ENCODE measurements at places on chromosomes 4 and X.

GRCh38 chr4:119233750-119234149, 21.2 kb downstream of the USP53 start:
- no peak for DNase-seq

- DNase-seq, result no peak
Measured at GRCh38 chrX:107482046-107482445, 32.6 kb downstream of the FRMPD3 start.

GRCh38 chr4:148292686-148293085, 149.5 kb downstream of the NR3C2 start:
- no peak for DNase-seq

DNA sequence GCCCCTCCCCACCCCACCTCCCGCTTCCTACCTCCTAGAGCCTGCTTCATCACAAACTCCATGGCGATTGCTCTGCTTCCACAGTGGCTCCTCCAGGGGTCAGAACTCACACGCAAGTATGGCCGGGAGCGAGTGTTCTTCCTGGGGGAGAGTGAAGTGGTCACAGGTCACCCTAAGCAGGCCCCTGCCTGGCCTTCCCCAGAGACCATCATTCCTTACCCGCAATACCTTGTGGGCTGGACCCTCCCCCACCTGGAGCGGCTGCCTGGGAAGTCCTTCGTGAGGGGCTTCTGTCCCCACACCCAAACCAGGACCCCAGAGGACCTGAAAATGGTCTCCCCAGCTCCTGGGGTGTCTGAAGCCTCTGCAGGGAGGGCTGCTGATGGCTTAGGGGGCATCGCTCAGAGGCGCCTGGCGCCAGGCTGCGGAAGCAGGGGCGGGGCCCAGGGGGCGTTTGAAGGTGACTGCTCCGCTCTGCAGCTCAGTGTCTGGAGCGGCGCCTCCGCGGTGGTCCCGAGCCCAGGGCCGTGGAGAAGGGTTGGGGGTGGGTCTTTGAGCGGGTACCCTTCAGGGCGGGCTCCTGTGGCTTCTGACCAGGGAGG, 1.4 kb downstream of the CPLX1 start:
- DNase-seq, result no peak

DNA sequence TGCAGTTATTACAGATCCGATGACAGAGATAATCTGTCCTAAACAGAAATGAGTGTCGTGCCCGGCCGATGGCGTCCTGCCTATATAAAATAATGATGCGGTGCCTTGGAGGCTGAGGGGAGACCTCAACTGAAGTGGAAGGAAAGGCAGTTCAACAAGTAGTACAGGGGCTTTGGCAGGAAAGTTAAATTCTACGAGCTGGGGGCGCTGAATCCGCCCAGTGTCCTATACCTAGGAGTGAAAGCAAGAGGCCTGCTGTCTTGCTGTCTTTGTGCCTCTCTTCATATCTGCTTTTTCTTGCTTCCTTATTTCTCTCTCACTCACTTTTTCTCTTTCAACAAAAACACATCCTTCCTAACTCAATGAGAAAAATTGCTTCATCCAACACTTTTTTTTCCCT, 82.2 kb upstream of the PRPS2 start:
- DNase-seq, result no peak

DNA sequence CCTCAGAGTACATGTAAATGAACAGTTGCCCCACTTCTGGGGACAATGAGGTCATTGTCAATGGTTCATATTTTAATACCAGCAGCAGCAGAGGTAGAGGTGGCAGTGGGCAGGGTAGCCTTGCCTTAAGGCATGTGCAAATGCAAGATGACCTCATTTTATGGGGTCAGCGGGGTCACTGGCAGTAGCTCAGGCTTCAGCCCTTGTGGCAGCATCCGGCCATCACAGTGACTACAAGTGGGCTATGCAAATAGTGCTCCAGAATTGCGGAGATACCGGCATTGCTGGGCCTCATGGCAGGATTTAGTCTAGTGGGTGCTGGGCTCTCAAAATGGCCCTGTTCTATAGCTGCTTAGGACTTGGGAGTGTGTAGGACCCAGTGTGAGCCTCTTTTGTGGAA, 144.7 kb downstream of the FAM47A start:
- DNase-seq, result no peak

GRCh38 chrX:118751950-118752783, 24.8 kb downstream of the IL13RA1 start:
- no peak for DNase-seq

GRCh38 chr4:120718979-120719566, 203.5 kb downstream of the PRDM5 start:
- no peak for DNase-seq

DNA sequence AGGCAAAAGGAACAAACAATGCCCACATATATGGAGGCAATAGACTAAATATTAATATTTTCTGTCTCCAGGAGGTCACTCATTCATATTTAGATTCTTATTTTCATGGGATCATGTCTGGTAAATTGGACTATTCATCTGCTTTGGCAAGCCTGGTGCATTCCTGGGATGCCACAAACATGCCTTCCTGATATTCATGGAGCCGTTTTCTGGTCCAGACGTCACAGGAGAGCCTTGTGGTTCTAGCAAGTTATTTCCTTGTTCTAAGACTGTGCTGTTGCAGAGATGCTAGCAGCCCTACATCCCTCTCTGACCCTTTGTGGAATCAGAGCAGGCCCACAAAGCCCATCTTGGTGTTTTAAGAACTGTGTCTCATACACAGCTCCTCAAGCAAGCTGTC, 16.1 kb upstream of the EXOSC9 start:
- DNase-seq, result no peak

DNA sequence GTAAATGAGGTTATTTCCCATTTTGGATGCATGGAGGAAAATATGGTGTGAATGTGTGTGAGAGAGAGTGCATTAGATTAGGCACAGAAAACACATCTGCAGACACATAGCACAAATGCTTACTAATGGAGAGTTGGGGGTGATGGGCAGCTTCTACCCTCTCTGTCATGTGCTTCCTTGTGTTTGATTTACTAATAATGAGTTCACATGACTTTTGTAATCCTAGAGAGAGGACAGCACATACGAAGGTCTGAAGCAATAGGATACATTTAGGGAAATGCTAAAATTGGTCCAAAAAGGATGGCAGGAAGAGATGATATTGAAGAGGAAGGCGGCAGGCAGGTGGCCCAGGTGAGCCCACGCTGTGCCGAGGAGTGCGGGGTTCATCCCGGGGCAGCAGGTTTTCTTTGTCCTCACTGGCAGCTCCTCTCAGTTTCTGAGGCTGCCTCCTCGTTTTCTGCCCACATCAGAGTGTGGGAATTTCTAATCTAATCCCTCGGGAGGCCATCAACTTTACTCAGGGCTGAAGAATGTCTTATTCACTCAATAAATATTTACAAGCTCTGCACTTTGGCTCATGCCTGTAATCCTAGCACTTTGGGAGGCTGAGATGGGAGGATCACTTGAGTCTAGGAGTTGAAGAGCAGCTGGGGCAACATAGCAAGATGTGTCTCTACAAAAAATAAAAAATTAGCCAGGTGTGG, 15.9 kb upstream of the MAP9 start:
- DNase-seq, result no peak

DNA sequence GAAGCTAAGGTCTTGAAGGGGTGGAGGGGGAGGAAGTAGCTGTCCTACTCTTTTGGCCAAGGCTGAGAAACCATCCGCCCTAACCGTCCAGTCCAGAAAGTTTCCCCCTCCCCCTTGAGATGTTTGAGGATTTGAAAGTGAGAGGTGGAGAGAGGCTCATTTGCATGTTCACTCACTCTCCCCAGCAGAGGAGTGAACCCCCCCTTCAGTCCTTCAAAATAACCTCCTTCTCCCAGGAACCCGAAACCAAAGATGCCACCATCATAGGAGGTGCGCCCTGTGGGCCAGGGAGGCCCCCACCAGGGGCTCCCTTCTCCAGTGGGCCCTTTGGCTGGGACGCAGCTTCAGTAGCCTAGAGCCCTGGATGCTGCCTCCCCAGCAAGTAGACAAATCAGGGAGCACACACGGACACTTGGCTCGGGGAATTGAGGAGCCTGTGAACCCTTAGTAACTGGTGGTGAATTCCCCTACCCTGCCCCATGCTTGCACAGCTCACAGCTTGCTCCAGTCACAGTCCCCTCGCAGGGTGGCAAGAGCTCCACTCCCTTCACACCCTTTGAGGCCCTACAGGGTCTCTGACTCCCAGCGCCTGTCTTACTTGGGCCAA, 25.6 kb downstream of the ELF4 start:
- DNase-seq, result no peak

GRCh38 chr4:42519803-42520417, 122.6 kb downstream of the SHISA3 start:
- DNase-seq, result peak; percentile 4

GRCh38 chr4:6019316-6020263, 1.4 kb upstream of the C4orf50 start:
- peak; percentile 55 for DNase-seq

DNA sequence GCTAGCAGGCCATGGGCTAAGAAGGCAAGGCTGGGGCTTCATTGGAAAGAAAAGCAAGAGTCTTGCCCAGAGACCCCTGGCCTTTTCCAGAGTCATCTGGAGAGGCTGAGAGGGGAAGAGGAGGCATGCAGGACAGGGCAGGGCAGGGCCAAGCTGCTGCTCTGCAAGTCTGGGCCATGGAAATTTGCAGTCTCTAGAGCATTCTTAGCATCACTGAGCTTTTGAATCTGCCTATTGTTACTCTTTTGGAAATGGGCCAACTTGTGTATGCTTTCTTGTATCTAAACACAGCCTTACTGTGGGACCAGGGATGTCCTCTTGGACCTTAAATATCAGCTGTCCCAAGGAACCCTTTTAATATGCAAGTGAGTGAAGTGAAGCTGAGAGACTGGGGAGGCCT, 560.5 kb downstream of the MID1IP1 start:
- DNase-seq, result no peak

DNA sequence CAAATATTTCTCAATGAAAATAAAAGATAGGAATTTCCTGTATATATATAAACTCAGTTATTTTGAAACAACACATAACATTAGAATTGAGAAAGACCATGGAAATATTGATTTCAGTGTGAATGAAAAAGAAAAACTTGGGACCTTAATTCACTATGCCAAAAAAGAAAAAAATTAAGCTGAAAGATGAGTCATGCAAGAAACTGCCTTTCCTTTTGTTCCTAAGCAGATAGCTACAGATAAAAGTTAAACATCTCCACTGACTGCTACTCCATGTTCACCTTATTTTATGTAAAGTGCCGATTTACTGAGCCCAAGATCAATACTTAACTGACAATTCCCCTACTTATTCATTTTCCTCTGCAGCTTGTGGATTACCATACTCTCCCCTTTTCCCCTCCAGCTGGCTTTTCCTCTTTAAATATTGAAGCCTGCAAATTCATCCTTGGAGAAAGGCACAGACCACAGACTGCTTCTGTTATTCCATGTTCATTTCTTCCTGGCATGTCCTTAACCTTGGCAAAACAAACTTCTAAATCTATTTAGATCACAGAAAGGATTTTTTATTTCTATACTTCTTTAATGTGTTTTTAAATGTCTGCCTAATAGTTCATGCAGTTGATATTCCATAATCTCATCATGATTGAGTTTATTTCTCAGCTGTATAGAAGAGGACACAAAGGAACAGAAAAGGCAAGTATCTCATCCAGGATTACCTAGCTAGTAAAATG, 40.5 kb upstream of the YTHDC1 start:
- no peak for DNase-seq

- no peak for DNase-seq
Measured at GRCh38 chrX:109281483-109282275, 200.2 kb downstream of the GUCY2F start.

- DNase-seq, result no peak
Measured at GRCh38 chrX:41952102-41952501, 28.7 kb upstream of the CASK start.

DNA sequence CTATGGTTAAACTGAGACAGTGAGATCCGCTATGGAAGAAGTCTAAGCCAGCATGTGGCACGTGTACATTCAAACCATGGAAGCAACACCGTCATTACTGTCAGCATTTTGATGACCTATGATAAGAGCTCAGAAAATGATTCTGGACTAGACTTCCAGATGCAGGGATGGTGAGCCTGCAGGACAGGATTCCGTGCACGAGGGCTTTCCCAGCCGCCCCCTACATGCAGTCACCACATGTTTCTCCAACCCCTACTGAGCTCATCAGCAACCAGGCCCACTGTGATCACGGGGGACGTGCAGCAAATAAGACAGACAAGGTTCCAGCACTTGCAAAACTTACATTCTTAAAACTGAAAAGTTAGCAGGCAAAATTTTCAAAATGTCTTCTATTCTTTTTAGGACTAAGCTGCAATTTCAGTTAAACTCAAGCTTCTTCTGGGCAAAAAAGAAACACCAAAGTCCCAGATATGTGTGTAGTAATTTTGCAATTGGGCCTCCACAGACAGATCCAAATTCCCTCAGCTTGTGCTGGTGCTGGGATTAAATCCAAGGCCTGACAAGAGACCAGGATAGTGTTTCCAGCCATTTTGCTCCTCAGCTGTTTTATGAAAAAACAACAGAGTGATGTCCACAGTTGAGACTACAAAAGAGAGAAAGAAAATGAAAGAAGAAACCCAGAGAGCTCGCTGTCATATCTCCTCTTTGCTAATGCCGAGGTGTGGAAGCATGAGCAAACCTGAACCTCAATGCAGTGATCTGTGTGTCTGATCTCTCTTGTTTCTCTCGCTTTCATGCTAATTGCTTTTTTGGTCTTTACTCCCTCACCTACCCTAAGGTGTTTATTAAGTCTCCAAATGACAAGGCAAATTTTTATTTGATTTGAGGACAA, 118.2 kb downstream of the AFAP1 start:
- DNase-seq, result no peak

- no peak for DNase-seq
Measured at GRCh38 chr4:184732126-184732525, 1.8 kb downstream of the CENPU start.

DNA sequence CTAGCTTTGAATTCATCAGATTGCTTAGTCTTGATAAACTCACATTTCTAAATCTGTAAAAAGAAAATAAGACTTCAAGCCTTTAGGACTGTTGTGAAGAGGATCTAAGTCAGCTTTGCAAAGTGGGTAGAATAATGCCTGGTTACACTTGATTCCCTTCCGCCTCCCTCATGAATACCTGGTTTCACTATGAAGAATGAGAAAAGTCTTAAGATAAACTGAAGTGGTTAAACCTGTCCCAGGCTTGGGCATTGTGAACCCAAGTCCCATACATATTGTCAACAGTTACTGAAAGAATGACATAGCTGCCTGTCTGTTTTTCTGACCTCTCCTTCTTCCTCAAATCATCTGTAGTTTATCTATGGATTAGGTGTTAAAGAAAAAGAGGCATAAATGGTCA, 16.7 kb upstream of the GBA3 start:
- no peak for DNase-seq

GRCh38 chrX:54358424-54359211, 772 bp upstream of the WNK3 start:
- DNase-seq, result no peak

GRCh38 chr4:4541040-4541631, 712 bp downstream of the STX18 start:
- DNase-seq, result peak; percentile 33

DNA sequence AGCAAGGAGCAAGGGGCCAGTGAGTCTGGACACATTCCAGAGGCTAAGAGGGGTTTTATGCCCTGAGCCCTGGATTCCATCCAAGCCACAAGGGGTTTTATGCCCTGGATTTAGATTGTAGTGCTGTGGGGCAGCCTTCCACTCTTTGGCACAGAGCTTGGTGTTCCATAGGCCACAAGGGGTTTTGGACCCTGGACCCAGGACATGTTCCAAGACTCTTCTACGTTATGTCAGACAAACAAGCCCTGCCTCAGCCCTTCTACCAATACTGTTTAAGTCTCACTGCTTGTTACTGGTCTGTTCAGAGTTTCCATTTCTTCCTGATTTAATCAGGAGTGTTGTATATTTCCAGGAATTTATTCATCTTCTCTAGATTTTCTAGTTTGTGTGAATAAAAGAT, 12.8 kb upstream of the SCARB2 start:
- no peak for DNase-seq

GRCh38 chr4:165678936-165679325, 194.1 kb upstream of the TLL1 start:
- no peak for DNase-seq

Measured in HuH-7.5 (cell line).